Left colon (tissue), 2 donors: ENCODE measurements at places on chromosomes 1 and 21.
A peak's percentile ranks its signal among the peaks of the same experiment; 100 is the strongest.

DNA sequence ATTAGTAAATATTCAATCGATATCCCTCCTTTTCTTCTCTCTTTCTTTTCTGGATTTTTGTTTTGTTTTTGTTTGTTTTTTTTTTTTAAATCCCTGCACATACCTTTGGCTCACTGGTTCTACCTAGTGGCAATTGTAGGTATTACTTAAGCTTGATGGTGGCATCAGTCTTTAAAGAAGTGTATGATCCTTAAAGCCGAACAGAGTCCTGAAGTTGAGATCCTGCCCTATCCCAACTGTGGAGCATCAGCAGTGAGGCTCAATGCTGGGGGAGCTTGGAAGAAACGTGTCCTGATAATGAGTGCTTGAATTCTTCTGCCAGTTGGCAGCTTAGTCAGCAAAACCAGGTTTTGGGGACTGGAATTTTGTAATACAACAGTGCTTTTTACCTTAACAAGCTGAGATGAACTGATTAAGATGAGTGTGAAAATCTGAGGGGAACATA is 60.8 kb downstream of the FASLG start:
- no peak for DNase-seq

GRCh38 chr1:21672478-21673276 is 3.5 kb upstream of the RAP1GAP start:
- DNase-seq: no peak

- no peak for DNase-seq
These were observed 738.4 kb downstream of the USP25 start for GRCh38 chr21:16468184-16468583.

DNA sequence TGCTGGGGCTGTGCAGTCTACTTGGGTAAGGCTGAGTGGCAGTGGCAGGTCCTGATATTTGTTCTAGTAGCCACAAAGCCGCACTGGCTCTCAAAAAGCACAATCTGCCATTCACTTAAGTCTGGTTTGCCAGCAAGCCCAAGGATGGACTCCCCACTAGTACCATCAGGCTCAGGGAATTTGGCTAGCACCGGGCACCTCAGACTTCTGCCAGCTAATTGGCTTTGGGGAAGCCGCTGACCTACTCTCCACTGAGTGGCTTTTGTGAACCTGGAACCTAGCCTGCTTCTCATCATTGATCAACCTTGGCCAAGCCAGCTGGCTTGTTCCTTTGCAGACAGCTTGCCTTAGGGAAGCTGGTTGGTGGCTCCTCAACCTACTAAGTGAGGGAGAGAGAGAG is 83.1 kb downstream of the ESRRG start:
- DNase-seq: no peak

- DNase-seq: peak; percentile 89
These were observed 21.0 kb downstream of the H3-3A start for GRCh38 chr1:226083302-226084101.

DNA sequence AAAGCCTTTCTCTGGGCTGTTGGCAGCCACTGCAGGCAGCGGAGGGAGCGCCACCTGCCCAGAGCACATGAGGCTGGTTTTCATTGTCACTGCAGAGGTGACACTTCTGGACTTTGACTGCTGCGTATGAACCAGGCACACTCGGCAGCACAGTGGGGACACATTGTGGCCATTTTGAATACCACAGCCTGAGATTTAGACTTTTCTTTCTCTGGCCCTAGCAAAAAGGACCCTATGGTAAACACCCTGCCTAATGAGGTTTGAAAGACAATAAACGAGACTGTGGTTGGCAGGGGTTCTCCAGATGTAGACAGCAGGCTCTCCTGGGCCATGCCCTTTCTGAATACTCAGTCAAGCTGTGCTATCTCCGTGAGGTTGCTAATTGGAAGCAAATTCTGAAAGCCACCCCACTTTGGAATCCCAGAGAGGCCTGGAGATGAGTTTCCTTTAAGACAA is 12.0 kb upstream of the KCNE2 start:
- peak; percentile 45 for DNase-seq

- DNase-seq: no peak
These were observed 356.1 kb downstream of the LMO4 start for GRCh38 chr1:87684713-87685205.

DNA sequence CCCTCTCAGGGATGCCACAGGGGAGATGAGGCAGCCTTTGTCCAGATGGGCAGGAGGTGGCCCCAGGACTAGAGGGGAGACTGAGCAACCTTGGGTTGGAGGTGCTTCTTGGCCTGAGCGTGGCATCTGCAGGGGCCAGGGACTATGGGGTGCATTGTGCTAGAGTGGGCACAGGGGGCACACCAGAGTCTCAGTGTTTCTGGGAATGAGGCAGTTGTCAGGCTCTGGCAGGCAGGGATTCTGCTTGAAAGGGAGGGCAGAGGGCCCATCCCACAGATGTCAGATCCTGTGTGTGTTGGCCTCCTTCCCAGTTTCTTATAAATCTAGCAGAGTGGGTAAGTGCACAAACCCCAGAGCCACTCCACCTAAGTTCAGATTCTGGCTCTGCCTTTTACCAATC is 13.7 kb downstream of the LGR6 start:
- DNase-seq: no peak

GRCh38 chr21:36210779-36211659 is 54.4 kb downstream of the DOP1B start:
- DNase-seq: no peak

- DNase-seq: no peak
These were observed 25.8 kb downstream of the SKI start for GRCh38 chr1:2253797-2254480.

DNA sequence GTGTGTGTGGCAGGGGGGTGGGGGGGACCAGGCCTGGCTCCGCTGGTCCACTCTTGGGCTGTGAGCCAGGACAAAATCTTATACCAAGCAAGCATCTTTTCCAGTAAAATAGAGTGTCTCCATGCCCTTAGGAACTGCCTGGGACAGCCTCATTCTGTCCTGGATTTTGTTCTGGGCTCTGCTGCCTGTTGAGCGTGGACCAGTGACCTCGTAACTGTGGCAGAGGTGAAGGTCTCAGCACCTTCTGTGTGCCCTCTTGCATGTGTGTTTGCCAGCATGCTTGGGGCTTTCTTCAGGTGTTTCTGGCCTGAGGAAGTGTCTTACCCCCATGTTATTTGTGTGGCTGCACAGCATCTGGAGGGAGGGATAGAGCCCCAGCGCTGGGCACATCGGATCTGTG is 45.7 kb downstream of the GALNT2 start:
- no peak for DNase-seq

- peak; percentile 52 for DNase-seq
These were observed 114.0 kb downstream of the DTL start for GRCh38 chr1:212149566-212149965.

GRCh38 chr1:203913073-203913521 is 51.7 kb downstream of the SNRPE start:
- DNase-seq: no peak

DNA sequence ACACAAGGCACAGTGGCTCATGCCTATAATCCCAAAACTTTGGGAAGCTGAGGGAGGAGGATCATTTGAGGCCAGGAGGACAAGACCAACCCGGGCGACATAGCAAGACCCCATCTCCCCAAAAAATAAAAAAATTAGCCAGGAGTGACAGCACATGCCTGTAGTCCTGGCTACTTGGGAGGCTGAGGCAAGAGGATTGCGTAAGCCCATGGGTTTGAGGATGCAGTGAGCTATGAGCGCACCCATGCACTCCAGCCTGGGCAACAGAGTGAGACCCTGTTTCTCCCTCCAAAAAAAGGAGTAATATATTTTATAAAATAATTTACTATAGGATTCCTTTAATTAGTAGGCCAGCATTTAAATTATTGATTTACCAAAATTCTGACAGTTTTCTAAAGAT is 89.8 kb downstream of the ACBD6 start:
- DNase-seq: no peak

GRCh38 chr1:202597090-202597761 is 113.0 kb downstream of the SYT2 start:
- DNase-seq: no peak

DNA sequence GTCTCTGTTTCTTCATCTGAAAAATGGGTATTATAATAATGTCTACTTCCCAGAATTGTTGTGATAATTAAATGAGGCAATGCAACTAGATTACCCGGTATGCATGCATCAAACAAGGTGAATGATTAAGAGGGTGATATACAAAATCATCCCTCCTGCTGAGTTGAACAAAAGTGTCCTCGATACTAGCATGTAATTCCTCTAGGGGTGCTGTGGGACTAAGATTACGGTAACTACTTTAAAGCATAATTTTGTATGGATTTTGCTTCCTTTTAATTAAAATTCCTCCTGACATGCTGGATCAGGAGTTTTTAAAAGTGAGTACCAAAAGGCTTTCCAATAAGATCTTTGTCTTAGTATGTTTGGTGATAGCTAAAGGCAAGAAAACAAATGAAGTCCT is 98.7 kb upstream of the PRMT6 start:
- DNase-seq: no peak

DNA sequence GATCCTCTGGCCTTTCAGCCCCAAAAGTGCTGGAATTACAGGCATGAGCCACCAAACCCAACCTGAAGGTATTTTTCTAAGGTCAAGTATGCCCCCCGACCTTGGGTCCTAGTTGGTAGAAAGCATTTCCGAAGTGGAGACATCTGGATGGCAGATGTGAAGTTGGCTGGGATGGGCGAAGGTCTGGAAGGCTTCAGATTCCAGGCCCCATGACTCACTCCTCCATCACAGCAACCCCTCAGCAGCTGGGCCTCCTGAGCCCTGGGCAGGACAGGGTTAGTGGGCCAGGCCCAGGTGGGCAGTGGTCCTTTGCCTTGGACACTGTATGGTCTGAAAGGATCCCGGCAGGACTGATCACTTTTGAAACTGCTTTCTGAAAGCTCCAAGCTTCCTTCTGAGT is 23.3 kb downstream of the NAV1 start:
- DNase-seq: no peak

GRCh38 chr1:205976708-205977401 is 26.3 kb downstream of the RAB7B start:
- no peak for DNase-seq

- DNase-seq: peak; percentile 42
These were observed 7.9 kb upstream of the TNNT2 start for GRCh38 chr1:201385299-201385891.

- DNase-seq: no peak
These were observed 48.7 kb downstream of the TRIM33 start for GRCh38 chr1:114462341-114462740.

DNA sequence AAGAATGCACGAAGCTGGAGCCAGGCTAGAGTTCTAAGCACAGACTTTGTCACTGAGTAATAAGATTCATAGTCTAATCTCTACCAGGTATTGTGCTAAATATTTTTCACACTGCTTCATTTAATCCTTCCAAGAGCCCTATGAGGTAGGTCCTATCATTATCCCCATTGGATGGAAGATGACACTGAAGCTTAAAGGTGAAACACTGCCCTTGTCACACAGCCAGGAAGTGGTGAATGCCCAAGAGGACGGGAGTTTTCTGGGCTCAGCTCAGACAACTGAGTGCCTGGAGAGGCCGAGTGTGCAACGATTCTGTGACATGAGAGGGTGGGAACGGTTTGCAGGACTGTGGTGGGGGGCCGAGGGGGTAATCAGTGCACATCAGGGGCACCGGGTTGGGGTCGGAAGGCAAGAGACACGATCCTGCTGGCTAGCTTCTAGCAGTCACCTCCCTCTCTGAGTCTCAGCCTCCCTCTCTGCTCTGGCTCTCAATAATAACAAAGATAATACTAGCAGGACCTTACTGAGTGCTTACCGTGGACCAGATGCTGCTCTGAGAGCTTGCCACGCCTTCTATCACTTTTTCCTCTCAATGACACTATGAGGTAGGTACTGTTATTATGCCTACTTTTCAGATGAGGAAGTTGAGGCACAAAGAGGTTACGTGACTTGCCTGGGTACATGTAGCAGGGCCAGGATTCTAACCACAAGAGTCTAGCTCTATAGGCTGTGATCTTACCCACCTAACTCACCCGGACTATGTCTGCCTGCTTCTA is 12.4 kb downstream of the KCNQ4 start:
- DNase-seq: no peak

DNA sequence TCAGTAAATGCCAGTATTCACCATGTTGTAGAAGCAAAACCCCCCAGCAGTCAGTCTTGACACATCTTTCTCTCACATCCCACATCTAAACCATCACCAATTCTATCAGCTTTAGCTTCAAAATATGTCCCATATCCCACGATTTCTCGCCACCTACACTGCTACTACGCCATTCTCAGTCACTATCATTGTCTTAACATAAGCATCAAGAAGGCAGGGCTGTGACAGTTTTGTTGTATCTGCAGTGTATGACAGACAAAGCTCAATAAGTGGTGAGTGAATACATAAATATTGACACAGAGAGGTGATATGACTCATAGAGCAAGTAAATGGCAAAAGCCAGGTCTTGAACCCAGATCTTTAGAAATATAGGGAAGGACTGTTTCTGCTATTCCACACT is 59.9 kb downstream of the JAK1 start:
- DNase-seq: no peak

DNA sequence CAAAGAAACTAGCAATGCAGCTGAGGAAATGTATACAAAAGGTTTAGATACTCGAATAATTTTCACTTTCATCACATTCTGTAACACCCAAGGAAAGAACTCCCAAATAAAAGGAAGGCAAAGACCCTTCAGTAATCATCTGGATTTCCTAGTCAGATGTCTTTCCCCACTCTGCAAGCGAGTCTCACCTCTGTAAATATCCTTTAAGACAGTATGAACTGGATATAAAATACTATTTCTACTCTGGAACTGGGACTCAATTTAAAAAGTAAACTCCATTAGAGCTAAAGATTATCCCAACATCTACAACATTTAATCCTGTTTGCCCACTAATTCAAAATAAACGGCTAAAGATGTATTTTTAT is 27.0 kb downstream of the C2CD2 start:
- no peak for DNase-seq

DNA sequence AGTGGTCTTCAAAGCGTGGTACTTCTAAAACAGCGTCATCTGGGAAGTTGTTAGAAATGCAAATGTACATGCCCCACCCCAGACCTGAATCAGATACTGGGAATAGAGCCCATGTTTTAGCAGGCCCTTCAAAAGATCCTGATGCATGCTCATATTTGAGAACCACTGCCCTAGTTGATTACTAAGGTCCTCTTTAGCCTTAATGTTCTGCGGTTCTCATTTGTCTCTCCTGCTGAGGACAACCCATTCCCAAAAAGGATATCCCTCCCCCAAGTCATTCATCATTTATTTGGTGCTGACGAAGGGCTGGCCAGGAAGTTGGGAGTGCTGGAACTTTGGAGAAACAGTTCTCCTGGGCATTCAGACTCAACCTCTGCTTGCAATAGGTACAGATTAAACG is 92.4 kb upstream of the RALGPS2 start:
- no peak for DNase-seq

DNA sequence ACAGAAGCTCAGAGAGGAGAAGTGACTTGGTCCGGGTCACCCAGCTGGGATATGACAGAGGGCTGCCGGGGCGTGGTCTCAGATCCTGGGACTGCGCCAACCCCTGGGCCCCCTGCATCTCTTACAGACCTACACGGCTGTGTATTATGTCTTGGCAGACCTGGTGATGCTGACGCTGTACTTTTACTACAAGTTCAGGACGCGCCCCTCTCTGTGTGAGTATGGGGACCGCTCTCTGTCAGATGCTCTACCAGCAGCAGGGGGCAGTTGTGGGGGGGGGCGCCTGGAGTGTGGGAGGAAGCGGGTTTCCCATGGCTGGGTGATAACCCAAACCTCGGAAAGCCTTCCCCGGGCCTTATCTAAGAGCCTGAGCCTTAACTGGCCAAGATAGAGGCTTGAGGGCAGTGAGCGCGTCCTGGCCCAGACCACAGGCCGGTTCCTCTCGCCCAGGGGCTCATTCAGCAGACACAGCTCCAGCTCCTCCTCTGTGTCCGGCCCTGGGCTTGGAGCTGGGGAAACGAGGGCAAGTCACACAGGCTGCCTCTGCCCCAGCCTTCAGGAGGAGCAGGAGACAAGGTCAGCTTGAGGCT is 13.3 kb downstream of the SLC66A1 start:
- DNase-seq: no peak

GRCh38 chr1:78716186-78716585 is 66.6 kb downstream of the IFI44 start:
- DNase-seq: no peak
